ENCODE measurements at places on chromosomes 5 and 9.

DNA sequence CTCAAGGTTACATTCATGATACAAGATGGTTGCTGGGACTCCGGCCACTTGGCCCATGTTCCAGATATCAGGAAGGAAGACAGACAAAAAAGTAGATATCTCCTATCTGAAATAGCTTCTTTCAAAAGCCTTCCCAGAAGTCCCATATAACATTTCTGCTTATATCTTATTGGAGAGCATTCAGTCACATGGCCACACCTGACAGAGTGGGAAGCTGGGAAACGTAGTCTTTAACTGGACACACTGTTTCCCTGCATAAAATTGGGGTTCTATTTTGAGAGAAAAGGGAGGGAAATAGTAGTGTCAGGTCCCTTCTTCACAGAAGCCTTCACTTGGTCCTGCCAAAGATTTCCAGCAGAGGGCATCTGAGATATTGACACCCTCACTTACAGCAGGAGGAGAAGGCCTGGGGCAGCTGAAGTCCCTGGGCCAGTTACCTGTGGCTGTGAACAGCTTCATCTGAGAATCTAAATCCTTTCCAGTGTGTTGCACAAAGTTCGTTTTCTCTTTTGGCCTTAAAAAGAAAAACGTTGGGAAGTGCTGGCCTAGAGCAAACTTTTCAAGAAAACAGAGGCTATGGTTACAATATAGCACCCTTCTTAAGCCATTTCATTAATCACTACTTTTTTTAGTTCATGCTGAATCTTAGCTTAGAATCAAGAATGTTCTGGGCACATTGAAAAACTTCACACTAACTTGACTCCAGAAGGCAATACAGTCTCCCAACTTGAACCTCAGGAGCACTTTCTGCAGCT lies 33.5 kb downstream of the SPEF2 start:
- no peak for DNase-seq

- no peak for DNase-seq
Measured at GRCh38 chr5:106171708-106172107, 1499.0 kb downstream of the EFNA5 start.

- no peak for DNase-seq
Measured at GRCh38 chr5:135236908-135237747, 161.9 kb downstream of the MACROH2A1 start.

DNA sequence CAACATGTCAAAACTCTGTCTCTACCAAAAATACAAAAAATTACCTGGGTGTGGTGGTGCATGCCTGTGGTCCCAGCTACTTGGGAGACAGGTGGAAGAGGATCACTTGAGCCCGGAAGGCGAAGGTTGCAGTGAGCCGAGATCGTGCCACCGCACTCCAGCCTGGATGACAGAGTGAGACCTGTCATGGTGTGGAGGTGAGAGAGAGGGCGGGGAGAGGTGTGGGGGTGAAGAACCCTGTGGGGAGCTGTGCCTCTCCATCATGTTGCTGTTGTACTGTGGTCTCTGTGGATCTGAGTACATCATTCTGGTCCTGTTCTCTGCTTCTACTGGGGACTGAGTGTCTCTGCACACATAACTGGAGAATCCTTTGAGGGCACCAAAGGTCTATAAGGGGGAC lies 11.3 kb upstream of the SLC34A1 start:
- no peak for DNase-seq

GRCh38 chr5:8012131-8012977 lies 143.4 kb downstream of the MTRR start:
- no peak for DNase-seq

DNA sequence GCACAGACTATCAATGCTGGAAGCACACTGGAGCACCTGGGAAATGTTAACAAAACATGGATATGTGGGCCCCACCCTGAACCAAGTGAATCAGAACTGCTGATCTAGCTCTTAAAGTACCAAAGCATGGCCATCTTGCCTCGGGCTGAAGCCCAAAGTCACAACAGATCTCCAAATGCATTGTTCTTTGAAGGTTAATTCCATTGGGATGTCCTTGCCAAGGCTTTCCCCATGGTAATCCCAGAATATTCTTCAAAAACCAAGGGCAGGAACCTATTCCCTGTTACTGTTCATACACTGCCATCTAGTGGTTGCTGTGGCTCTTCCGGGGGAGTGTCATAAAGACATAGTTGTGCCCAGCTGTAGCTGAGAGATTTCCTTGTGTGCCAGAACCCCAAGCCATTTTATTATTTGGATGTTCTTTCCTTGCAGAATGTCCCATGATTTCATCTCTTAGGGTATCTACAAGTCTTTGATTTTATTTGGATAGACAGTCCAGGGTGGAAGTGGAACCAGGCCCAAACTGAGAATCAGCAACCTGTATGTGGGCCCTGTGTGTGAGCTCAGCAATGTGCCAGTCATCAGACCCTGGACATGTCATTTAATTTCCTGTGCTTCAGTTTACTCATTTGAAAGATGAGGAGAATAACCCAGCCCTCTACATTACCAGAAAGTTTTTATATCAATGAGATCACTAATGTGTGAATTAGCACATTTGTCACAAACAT lies 290.0 kb downstream of the ACTL7B start:
- DNase-seq, result peak; percentile 17

- no peak for DNase-seq
Measured at GRCh38 chr5:62214701-62215100, 91.3 kb upstream of the KIF2A start.

GRCh38 chr5:132500244-132500930 lies 9.8 kb upstream of the IRF1 start:
- DNase-seq, result no peak

- DNase-seq, result no peak
Measured at GRCh38 chr9:655875-656274, 185.6 kb upstream of the DMRT1 start.

- DNase-seq, result no peak
Measured at GRCh38 chr5:96008487-96008886, 46.8 kb upstream of the ELL2 start.

GRCh38 chr5:108560581-108560980 lies 178.7 kb upstream of the FBXL17 start:
- no peak for DNase-seq

GRCh38 chr5:95925939-95926338 lies 35.7 kb downstream of the ELL2 start:
- DNase-seq, result no peak

DNA sequence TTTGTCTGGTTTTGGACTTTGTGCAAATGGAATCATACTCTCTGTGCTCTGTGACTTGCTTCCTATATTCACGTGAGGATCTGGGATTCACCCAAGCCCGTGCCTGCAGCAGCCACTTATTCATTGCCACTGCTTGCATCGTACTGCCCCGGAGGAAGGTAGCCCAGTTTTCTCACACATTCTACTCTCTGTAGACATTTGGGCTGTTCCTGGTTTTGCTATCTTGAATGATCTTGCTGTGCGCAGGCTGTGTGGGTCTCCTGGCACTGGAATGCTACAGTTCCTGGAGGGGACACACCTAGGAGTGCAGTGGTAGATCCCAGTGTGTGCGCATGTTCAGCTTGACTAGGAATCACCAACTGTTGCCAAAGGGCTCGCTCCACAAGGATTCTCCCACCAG lies 99.2 kb upstream of the BOD1 start:
- DNase-seq, result no peak

GRCh38 chr9:32380944-32381343 lies 3.5 kb upstream of the ACO1 start:
- DNase-seq, result no peak

DNA sequence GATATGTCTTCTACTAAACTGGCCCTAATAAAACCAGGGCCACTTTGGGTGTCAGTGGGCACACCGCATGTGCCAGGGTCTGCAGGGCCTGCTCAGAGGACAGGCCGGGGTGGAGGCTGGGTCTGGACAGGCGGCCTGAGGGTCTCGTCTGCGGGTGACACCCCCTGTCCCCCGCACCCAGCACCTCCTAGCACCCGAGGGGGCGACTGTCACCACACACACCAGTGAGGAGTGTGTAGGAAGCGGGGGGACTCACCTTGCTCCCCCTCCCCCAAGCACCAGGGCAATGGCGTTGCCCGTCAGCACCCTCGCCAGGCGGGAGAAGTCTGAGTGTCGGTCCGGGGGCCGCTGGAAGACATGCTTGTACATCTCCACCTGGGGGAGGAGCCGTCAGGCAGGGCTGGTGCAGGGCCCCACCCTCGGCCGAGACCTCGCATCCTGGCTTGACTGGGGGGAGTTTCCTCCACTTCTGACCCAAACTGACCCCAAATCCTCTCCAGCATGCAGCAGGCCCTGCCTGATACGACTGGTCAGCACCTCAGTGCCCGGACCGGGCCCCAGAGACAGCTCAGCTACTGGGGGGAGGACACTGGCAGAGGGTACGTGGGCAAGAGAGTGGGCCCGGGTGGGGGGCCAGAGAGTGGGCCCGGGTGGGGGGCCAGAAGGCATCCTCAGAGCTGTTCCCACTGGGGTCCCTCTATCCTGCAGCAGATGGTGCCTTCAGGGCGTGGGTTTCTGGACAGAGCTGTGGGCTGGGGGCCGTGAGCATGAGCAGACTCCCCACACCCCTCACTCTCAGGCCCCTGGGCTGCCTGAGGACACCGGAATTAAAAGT lies 18.9 kb upstream of the NSMF start:
- DNase-seq, result no peak

DNA sequence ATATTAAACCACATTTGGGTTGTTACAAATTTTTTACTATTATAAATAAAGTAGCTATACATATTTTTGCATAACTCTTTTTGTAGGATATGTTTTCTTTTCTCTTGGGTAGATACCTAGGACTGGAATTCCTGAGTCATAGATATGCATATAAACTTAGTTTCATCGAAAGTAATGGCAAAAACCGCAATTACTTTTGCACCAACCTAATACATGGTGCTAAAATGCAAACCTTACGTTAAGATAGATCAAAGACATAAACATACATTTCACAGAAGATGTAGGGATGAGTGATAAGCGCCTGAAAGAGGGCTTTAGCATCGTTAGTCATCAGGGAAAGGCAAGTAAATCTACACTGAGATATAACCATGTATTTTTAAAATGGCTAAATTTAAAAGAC lies 178.4 kb upstream of the EFNA5 start:
- DNase-seq, result no peak

DNA sequence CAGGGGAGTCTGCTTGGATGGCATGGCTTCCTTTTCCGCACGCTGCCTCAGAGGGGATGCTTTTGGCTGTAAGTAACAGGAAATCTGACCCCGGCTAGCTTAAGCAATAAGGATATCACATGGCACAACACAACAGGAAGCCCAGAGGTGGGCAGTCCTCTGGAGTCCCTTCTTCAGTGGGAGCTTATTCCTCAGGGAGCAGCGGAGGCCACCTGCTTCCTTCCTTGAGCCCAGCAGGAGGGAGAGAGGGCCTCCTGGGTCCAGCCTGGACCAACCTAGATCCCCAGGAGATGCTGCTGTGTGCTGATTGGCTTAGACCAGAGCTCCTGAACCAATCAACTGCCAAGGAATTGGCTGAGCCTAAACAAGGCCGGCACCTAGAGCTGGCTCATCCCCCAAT lies 66.3 kb downstream of the C9orf50 start:
- DNase-seq, result no peak

Data from NCI-H2107 (cell line).